GM20000 (cell line): ENCODE measurements at places on chromosomes 7 and 10.
A peak's percentile ranks its signal among the peaks of the same experiment; 100 is the strongest.

- no peak for DNase-seq
These were observed 30.3 kb downstream of the PROSER2 start for GRCh38 chr10:11853468-11853867.

GRCh38 chr10:100528123-100528886 is 1.4 kb downstream of the NDUFB8 start:
- DNase-seq, result no peak

GRCh38 chr10:89032141-89032891 is 41.7 kb downstream of the FAS start:
- DNase-seq, result peak; percentile 58

GRCh38 chr10:79430936-79431335 is 14.5 kb downstream of the ZCCHC24 start:
- DNase-seq, result no peak

DNA sequence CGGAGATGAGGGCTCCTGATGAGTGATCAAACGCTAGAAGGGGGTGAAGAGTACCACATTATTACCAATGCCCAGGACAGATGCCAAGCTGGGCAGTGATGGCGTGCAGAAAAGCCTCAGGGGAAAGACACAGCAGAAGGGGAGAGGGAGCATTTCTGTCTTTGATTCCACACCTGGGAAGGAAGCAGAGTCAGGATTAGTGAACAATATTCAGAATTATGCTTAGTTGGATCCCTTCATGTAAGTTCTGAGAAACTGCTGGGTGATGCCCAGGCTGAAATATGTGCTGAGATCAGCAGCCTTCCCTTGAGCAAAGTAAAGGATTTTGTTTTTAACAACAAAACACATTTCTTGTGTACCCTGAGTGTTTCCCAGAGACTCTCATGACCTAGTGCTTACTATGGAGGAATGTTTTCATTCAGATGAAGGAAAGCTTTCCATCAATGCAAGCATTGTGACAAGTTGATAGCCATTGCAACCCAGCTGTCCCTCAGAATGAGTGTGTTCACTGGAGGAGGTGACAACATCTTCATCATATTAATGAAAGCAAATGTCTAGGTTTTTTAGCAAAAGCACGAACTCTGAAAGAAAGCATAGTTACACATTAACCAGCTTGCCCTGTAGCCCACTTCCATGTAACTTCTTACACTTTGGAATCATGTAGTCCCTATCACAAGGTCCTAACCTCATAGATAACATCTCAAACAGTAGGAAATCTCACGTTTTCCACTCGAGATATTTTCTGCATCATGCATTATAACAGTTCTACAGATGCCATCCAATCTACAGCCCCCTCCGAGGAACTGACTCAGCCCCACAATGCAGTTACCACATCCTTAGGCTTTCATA is 23.8 kb upstream of the AKR1C1 start:
- DNase-seq, result no peak

GRCh38 chr7:48088559-48089045 is 463 bp upstream of the UPP1 start:
- peak; percentile 44 for DNase-seq

GRCh38 chr10:31072451-31072850 is 40.8 kb upstream of the ZNF438 start:
- DNase-seq, result no peak

- DNase-seq, result peak; percentile 13
These were observed 85.0 kb downstream of the KMT2E start for GRCh38 chr7:105098863-105099515.

GRCh38 chr10:130470973-130471372 is 334.8 kb downstream of the GLRX3 start:
- no peak for DNase-seq

DNA sequence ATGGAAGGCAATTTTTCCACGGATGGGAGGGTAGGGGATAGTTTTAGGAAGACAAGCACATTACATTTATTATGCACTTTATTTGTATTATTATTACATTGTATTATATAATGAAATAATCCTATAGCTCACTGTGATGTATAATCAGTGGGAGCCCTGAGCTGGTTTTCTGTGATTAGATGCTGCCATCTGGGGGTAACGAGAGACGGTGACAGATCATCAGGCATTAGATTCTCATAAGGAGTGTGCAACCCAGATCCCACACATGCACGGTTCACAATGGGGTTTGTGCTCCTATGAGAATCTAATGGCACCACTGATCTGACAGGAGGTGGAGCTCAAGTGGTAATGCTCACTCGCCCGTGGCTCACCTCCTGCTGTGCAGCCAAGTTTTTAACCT is 103.9 kb upstream of the STK17A start:
- no peak for DNase-seq

- no peak for DNase-seq
These were observed 50.3 kb upstream of the SLC29A3 start for GRCh38 chr10:71268758-71269157.

DNA sequence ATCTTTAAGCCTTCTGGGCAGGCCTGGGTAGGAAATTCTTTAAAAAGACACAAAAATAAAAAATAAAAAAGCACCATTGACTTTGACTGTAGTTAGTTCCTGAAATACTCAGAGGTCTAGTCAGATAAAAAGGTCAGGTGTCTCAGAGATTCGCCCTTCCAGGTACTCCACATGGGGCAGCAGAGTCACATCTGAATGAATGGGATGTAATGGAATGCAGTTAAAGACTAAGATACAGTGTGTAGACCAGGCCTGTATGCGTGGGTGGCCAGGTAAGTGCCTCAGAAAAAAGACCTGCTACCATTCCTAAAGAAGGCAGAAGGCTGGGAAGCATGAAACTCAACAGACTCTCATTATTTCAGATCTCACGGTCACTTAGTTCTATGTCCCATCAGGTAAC is 68.6 kb upstream of the SEM1 start:
- no peak for DNase-seq

DNA sequence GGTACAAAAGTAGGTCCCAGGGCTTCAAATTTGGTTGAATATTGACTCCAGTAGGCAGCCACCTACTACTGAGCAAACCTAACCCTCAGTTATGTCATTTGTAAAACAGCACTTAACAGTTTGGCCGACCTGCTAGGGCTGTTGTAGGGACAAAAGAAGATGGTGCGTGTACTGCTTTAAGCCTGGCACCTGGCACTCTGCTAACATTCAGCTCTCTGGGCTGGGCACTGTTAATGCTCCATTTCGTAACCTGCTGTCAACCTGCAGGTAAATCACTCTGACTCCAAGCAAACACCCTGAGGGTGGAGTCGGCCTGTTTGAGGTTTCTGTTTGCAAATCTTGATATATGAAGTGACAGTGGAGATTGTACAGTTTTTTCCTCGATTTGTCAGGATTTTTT is 7.2 kb downstream of the ZKSCAN1 start:
- no peak for DNase-seq

- no peak for DNase-seq
These were observed 79.9 kb upstream of the RHEB start for GRCh38 chr7:151599401-151600227.

GRCh38 chr10:113992471-113993011 is 51.1 kb upstream of the ADRB1 start:
- DNase-seq, result no peak

GRCh38 chr10:36717118-36717517 is 408.3 kb upstream of the ANKRD30A start:
- no peak for DNase-seq

DNA sequence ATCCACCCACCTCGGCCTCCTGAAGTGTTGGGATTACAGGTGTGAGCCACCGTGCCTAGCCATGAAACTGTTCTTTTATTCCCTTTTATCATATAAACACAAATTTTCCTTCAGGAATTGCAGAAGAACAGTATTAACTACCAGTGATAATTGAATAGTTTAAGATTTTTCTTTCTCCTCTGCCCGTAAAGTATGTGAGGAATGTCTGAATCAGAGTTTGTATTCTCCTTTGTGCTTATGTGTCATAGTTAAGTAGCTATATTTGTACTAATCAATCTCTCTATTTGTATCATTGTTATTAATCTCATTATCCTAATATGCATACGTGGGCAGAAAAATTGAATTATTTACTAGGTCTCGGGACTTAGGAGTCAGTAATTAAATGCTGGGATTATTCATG is 83.6 kb downstream of the ZNF277 start:
- DNase-seq, result no peak

- DNase-seq, result peak; percentile 98
These were observed at the start of gene MLLT10 for GRCh38 chr10:21533467-21534279. TSS of gene MLLT10 (plus strand) at chr10:21534232. CDS start at chr10:21534645, 413 bp downstream.

DNA sequence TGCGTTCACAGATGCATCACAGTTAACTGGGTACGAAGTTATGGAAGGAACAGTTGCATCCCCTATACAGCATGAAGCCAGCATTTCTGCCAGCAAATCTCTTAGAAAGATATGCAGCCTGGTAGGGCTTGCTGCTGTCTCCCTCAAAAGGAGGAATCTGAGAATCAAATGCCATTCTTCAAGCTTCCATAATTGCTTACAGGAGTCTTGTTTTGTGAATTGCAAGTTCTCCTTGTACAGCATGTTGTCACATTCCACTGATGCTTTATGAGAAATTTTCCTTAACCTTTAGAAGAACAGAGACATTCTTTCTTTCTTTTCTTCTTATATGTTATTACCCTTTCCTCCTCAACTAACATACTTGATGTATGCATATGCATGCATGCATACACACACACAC is 134.6 kb downstream of the CHRM2 start:
- no peak for DNase-seq

- DNase-seq, result no peak
These were observed 762.0 kb upstream of the IGFBP3 start for GRCh38 chr7:46682836-46683624.

DNA sequence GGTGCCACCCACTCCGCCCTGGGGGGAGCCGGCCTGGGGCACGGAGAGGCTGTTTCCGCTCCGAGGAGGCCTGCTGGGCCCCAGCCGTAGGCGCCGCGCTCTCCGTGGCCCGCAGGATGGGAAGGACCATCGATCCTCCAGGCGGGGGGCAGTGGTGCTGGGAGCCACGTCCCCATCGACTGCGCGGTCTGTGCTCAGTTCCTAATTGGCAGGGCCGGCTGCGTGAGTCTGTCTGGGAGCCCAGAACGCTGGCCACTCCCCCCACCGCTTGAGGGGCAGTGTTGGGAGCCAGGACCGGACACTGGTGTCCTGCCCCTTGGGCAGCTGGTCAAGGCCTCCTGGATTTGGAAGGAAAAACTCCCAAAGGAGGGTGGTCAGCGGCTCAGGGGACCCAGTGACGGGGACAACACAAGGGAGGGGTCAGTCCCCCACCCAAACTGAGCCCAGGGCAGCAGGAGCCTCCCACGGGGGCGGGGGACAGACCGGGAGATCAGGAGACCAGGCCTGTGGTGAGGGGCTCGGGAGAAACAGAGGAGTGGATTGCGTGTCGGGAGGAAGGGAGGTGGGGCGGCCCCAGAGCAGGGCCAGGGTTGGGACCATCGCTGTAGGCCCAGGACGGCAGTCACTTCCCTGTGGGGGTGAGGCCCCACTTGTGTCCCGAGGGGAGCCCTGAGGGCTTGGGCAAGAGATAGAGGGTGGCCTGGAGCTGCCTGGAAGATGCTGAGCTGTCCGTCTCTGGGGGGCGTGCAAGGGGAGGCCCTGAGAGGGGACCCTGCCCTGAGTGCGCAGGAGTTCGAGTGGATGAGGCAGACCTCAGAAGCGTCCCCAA is 89.0 kb downstream of the UNCX start:
- DNase-seq, result no peak

GRCh38 chr7:38171623-38172391 is 6.2 kb upstream of the STARD3NL start:
- no peak for DNase-seq

GRCh38 chr7:46900312-46901263 is 681.3 kb downstream of the TNS3 start:
- no peak for DNase-seq

DNA sequence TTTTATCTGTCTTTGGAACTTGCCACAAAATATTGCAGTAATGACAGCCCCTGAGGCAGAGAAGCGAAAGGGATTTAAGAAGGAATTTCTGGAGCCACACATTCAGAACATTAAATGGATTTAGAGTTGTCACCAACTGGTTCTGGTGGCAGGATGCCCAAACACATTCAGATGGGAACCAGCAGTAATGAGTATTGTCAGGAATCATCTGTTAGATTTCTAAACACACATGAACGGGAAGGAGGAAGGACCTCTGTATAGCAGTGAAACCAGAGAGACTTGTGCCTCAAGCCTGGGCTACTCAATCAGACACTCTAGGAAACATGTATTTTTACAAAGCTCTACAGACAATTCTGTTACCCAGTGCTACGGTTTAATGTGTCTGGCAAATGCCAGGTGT is 103.8 kb upstream of the CCNY start:
- no peak for DNase-seq

DNA sequence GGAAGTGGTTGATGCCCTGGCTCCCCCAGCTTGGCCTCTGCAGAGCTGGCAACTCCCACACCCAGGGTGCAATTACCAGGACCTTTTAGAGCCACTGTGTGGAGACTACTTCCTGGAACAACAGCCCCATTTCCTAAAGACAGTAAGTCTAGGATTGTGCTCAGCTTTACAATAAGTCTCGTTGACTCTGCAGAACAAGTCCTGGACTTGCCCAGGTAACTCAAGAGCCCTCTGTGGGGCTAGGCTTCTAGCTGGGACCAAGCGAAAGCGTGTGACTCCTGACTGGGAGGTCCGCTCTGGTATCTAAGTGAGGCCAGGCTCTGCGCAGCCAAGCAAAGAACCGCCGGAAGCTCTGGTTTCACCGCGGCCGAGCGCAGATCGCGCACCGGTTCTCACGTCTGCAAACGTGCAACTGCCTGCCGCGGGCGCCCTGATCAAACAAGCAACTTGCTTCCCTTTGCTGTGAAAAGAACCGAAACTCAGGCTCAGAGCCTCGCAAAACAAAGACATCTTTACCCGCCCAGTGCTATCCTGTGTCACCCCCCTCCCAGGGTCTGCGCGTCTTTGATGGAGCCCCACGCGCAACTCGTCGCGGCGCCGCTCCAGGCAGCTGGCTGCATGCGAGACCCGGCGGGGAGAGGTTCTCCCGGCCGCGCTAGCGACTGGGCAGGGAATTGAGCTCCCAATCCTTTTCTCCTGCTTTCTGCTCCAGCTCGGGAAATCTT is 4.4 kb upstream of the PDLIM1 start:
- peak; percentile 84 for DNase-seq

DNA sequence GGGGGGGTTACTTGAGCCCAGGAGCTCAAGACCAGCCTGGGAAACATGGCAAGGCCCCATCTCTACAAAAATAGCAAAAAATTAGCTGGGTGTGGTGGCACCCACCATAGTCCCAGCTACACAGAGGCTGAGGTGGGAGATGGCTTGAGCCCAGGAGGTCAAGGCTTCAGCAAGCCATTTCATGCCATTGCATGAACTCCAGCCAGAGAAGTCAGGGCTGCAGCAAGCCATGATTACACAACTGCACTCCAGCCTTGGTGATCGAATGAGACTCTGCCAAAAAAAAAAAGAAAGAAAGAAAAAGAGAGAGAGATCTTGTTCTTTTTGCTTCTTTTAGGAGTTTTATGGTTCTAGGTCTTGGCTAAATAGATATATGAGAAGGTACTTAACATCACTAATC is 200.2 kb upstream of the PHYHIPL start:
- DNase-seq, result no peak

DNA sequence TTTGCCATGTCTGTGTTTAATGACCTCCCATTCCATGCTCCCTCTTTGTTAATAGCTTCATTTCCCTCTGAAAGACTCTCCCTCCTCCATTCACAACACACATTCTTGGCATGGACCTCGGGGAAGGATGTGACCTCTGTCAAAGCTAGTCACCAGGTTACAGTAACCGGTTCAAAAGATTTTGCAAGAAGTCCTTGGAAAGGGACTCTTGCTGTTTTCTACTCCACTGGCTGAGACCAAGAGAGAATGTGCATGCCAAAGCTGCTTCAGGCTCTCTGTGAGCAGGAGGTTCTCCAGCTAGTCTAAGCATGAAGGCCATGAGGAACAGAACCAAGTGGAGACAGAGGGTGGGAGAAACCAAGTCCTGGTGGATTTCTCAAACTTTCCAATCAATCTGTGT is 732.6 kb downstream of the CCSER2 start:
- DNase-seq, result no peak

- no peak for DNase-seq
These were observed 61.9 kb downstream of the SPOCK2 start for GRCh38 chr10:72026278-72027111.
